Epithelial cell of proximal tubule (primary cell): ENCODE measurements at places on chromosomes 1 and 21.

GRCh38 chr1:69991644-69992043 lies 213.7 kb downstream of the LRRC40 start:
- DNase-seq, result no peak

- DNase-seq, result no peak
These were observed 72.7 kb upstream of the NBPF4 start for GRCh38 chr1:108316545-108316944.

- DNase-seq, result no peak
These were observed 106.5 kb downstream of the HLCS start for GRCh38 chr21:36859744-36860501.

GRCh38 chr21:33762803-33763581 lies 120.7 kb downstream of the ITSN1 start:
- no peak for DNase-seq

DNA sequence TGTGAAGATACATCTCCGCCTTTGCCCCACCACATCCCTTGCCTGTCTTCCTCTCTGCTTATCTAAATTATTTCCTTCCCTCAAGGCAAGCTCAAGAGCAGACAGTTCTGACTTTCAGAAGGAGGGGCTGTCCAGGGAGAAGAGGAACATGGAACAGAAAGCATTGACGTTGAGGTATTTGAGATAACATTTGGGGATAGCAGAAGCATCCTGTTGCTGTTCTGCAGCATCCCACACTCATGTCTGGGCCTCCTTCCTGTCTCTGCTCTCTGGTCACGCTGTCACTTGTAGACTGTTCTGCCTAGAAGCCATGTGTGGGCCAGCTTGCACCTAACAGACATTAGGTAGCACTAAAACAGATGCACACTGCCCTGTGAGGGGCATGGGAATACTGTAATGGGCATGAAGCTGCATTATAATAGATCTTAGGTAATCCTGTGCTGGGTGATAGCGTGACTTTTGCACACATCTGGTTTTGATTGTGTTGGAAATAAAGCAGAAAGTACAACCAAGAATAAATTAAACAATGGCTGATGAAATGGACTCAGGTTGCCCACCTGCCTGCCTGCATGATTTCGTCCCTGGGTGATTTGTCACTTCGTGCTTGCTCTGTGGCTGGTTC lies 660 bp upstream of the RD3 start:
- DNase-seq, result no peak

DNA sequence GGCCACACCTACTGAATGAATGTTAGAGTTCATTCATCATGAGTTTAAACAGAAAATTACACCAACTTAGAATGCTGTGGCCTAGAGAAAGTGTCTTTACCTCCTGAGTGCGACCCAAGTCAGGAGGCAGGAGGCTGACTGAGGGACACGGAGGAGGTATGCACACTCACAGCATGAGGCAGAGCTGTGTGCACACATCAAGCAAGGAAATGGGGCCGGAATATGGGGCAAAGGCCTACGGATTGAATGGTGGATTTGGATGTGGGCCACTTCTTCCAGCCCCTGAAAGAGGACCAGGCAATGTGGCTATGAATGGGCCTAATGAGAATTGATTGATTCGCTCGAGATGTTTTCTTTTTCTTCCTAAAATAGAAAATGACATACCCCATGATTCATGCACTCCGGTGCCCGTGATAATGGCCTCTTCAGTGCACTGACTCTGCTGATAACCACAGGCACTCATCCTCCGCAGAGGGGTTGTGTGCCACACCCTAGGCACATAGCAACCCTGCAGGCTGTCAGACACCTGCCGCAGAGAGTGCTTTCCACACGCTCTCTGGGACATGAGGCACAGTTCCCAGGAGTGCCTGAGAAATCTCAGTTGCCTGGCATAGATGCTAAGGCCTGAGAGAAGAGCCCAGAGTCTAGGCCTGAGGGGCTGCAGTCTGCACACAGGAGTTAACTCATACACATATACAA lies 155.5 kb downstream of the GLUL start:
- no peak for DNase-seq

GRCh38 chr1:209493559-209493958 lies 90.0 kb upstream of the CAMK1G start:
- DNase-seq, result no peak

GRCh38 chr1:219283541-219283940 lies 109.9 kb downstream of the LYPLAL1 start:
- no peak for DNase-seq

GRCh38 chr1:155651861-155652661 lies 36.5 kb downstream of the YY1AP1 start:
- no peak for DNase-seq

GRCh38 chr21:19120591-19120990 lies 717.0 kb upstream of the TMPRSS15 start:
- DNase-seq, result no peak

- DNase-seq, result no peak
These were observed 153.4 kb downstream of the KCNT2 start for GRCh38 chr1:196454792-196455191.

- DNase-seq, result no peak
These were observed 297.8 kb downstream of the RRAGC start for GRCh38 chr1:38561725-38562124.

DNA sequence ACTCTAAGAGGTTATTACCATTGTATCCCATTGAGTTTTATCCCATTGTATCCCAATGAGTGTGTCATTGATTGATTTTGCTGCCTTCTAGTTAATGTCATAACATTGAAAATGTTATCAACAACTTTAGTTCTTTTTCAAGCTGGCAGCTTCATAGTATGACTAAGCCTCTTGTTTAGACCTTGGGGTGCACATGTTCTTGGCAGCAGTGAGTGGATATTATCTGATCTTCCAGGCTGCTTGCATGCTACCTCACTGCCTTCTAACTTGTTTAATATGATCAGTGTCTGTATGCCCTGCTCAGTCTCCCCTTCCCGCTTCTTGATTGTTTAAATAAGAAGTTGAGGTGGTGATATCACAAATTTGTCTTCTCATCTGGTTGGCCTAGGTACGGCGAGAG lies 24.6 kb downstream of the NTPCR start:
- DNase-seq, result no peak

DNA sequence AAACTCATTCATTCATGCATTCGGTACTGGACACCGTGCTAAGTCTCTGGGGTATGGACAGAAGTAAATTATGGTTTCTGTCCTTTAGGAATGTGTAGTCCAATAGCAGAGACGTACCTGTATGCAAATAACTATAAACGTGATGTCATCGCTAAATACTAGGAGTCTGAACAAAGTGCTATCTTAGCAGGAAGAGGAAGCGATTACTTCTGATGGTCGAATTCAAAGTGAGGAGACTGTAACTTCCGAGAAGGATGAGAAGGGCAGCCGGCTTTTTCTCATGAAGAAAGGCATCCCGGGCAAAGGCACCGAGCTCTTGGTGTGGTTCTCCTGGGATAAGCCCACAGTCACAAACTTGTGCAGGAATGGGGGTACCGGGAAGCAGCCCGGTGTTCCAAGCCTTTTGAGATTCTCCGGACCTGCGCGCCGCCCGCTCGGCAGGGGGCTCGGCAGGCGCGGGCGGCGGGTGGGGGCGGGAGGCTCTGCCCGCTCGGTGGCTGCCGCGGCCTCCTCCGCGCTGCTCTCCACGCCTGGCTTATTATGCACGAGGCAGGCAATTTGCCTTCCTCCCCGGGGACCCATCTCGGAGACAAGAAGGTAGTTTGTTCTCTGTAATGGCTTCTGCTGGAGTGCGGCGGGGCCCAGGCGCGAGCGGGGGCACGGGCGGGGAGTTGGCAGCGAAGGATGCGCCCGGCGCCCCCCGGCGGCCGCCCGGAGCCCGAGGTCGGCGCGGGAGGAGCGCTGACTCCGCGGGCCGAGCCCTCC lies 67.5 kb upstream of the CD1D start:
- DNase-seq, result no peak

DNA sequence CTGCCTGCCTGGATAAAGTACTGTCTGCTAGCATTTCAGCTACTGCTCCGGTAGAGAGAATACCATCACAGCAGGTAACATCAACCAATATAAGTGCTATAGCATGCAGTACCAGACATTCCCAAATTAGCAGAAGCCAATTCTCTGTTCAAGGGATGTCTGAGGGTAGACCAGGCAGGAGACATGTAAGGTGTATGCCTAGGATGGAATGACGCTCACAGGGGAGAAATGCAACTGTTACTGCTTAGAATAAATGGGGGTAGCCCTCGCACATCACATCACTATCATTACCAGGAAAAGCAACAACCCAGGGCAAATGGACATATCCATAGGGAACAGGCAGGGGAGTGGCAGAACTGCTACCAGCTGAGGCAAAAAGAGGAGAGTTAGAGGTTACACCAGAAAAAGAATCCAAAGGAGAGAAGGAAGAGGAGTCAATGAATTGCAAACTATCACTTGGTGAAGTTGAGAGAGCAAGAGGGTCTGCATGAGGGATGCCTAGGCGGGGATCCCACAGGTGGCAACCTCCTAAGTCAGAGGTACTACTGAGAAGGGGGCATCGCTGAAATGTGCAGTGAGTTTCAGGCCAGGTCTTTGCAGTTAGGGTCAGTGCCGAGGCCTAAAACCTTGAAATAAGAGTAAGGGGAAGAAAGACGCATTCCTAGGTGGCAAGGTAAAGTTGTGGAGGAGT lies 1.1 kb downstream of the UBE2Q1 start:
- no peak for DNase-seq

- DNase-seq, result no peak
These were observed 94.1 kb downstream of the SIK1 start for GRCh38 chr21:43332861-43333297.

GRCh38 chr1:109739738-109740614 lies 862 bp downstream of the GSTM3 start:
- DNase-seq, result no peak

DNA sequence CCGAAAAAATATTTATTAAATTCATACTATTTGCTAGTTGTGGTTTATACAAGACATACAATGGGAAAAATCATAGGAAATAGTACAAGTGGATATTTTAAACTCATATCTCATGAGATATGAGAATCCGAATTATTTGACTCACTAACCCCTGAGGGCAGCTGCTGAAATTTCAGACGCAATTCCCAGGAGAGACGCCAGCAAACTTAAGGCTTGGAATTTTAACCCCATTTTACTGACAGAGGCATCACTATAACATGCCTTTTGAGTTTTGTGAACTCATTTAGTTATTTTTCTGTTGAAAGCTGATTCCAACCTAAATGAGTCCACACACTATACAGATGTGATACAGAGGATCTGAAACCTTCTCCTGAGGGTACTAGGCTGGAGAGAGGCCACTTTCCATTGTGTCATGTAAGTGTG lies 5.9 kb upstream of the MROH9 start:
- no peak for DNase-seq

DNA sequence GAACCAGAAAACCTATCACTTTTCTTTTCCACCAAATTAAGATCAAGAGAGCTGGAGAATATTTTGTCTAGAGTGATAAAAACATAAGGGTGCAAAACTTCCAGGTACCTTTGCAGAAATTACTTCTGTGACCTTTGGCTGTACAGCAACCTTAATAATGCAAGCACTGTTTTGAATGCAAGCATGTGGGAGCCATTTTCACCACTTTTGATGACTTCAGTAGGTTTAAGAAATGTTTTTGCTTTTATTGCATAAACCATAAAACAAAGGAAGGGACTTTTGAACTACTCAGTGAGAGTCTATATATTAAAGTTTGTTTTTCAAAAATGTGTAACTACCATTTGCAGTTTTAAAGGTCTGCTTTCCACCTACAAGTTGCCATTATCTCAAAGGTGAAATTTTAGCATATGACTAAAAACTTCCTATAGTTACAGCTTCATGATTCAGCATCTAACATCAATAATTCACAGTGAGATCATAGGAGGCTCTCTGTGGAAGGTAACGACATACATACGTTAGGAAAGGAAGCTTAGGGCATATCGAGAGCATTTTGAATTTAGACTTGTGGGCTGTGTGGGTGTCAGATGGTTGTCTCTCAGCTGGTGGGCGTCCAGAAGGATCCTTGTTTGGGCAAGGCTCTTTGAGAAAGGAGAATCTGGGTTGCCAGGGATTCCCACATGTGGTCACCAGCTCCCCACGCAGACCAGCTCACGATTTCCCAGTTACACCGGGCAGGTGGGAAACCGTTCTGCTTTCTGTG lies 1.1 kb upstream of the GADD45A start:
- no peak for DNase-seq

GRCh38 chr1:230080822-230081221 lies 13.8 kb downstream of the GALNT2 start:
- DNase-seq, result no peak

DNA sequence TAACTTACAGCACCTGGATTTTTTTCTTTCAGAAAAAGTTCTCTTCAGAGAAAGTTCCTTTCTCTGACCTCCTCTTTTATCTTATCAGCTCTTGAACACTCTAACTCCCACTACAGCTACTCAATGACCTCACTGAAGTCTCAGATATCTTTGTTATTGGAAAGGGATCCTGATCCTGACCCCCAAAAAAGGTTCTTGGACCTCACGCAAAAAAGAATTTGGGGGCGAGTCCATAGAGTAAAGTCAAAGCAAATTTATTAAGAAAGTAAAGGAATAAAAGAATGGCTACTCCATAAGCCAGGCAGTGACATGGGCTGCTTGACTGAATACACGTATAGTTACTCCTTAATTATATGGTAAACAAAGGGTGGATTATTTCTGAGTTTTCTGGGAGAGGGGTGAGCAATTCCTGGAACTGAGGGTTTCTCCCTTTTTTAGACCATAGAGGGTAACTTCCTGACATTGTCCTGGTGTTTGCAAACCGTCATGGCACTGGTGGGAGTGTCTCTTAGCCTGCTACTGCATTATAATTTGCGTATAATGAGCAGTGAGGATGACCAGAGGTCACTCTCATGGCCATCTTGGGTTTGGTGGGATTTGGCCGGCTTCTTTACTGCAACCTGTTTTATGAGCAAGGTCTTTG lies 44.2 kb downstream of the WDR64 start:
- no peak for DNase-seq

DNA sequence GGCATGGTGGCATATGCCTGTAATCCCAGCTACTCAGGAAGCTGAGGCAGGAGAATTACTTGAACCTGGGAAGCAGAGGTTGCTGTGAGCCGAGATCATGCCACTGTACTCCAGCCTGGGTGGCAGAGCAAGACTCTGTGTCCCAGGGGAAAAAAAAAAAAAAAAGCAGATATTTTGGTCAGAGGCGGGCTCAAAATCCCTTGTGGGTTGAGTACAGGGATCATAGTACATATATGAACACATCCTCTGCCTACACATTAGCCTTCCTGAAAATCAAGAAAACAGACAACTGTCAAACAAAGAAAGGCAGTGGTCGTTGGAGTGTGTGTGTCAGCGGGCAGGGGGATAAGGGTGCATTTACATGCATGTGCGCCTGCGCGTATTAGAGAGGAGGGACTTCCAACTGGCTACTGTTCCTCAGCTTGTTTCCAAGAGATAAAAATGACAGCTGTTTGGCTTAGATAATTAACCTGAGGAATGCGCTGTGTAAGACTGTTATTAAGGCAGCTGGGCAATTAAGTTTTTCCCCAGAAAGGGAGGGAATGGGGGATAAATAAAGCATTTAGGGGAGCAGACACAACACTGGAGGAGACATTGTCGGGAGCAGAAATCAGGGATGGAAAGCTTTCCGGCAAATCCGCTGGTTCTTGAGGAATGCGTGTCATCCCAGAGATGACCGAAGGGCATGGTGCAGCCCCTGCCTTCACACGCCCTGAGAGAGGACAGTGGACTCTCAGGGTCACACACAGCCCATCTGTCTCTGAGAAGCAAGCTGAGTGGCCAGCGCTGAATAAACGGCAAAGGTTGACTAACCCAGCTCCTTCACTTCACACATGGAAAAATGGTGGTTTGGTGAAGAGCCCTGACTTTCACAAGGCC lies 6.4 kb downstream of the LAMB3 start:
- DNase-seq, result no peak
